ENCODE measurements at places on chromosomes 5 and 9. TPM values are rescaled to one million over a fixed set of nuclear protein-coding genes. Genes with fewer than 3 reads are reported as not detected.

DNA sequence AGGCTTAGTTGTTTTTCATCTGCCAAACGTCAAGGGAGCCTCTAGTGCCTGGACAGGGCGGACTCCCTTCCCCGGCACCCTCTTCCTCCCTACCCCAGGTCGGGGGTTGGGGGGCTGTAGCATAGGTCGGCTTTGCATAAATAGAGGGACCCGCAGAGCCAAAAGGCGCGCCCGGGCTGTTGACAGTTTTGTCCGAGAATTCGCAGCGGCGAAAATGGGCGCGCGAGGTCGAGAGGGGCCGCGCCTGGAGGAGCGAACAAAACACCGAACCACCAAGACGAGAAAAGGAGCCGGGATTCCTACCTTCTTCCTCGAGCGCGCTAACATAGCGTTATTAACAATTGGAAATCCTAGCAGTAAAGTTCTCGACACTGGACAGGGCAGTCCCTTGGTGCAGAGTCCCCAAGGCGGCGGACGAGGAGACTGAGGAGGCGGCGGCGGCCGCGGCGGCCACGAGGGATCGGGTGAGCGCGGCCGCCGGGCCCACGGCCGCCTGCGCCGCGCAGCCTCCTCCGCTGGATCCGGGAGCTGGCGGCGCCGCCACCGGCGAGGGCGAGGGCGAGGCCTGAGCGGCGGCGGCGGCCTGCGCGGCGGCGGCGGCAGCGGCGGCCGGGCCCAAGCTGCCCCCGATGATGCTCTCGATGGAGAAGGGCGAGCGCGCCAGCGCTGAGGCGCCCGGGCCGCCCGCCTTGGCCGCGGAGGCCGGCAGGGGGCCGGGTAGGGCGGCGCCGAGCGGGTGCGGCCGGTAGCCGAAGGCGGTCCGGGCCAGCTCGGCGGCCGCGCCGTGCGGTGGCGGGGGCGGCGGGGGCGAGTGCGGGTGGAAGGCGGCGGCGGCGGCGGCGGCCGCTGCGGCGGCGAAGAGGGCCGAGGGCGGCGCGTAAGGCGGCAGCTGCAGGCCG, 1.7 kb downstream of the FOXD1 start:
- no peaks in the 10 kb centered on the region for H3K36me3 ChIP-seq
- peaks cover 85% of the 10 kb centered on the region for H3K27me3 ChIP-seq
- peak overlapping the region; percentile 56 for H3K4me3 ChIP-seq
- H3K27ac ChIP-seq = no peak overlapping the region

SIGMAR1 gene
- total RNA-seq = 62.1 TPM

DNA sequence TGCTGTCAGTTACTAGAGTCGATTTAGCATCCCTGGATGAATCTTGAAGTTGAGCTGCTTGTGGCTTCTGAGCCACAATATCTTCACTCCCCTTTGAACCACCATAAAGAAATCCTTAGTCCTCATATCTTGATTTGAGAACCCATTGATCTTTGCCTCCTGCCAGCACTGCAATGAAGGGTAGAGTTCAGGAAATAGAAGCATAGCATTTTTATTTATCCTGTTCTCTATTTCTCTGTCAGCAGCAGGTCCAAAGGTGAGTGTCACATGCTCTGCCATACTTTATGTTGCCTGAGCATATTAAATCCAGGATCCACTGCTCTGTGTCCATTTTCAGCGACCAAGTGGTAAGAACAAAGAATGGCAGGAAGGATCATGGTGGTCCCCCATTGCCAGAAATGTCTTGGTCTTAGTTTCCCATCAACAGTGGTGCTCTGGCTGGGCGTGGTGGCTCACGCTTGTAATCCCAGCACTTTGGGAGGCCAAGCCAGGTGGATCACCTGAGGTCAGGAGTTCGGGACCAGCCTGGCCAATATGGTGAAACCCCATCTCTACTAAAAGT, 80.2 kb upstream of the PANK3 start:
- no peak for DNase-seq
- no peak overlapping the region for H3K4me3 ChIP-seq
- no peaks in the 10 kb centered on the region for H3K4me1 ChIP-seq

DNA sequence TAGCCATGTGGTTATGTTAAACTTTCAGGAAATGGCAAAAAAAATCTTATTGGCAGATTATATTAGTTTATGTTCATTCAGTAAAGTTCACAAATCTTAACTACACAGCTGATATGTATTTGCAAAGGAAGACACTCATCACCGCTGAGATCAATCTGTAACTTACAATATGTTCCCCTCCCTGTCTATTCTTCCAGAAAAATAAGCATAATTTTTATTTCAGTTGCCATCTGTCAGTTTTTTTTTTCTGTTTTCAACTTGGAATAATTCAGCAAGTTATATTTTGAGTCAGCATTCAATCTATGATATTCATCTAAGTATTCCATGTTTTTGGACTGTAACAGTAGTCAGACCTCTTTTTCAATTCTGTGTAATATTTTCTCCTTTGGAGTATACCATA, 1019.9 kb upstream of the PTPRD start:
- H3K27ac ChIP-seq = no peak overlapping the region
- no peak overlapping the region for H3K4me3 ChIP-seq
- H3K27me3 ChIP-seq = no peaks in the 10 kb centered on the region
- H3K36me3 ChIP-seq = no peaks in the 10 kb centered on the region
- no peaks in the 10 kb centered on the region for H3K4me1 ChIP-seq
- DNase-seq = no peak

CDKN2A gene
- total RNA-seq = not detected

CERCAM gene
- 19.6 TPM for total RNA-seq

GRCh38 chr5:69136293-69136692, 30.7 kb upstream of the CCNB1 start:
- no peak overlapping the region for H3K4me3 ChIP-seq
- no peaks in the 10 kb centered on the region for H3K27me3 ChIP-seq
- peaks cover 9% of the 10 kb centered on the region for H3K36me3 ChIP-seq
- no peak for DNase-seq
- H3K4me1 ChIP-seq = no peaks in the 10 kb centered on the region
- no peak overlapping the region for H3K27ac ChIP-seq

GRCh38 chr5:178931846-178932760, 8.9 kb upstream of the ZNF454 start:
- no peak for DNase-seq
- no peaks in the 10 kb centered on the region for H3K27me3 ChIP-seq
- peaks cover 77% of the 10 kb centered on the region for H3K36me3 ChIP-seq
- H3K4me3 ChIP-seq = no peak overlapping the region
- H3K27ac ChIP-seq = no peak overlapping the region

DNA sequence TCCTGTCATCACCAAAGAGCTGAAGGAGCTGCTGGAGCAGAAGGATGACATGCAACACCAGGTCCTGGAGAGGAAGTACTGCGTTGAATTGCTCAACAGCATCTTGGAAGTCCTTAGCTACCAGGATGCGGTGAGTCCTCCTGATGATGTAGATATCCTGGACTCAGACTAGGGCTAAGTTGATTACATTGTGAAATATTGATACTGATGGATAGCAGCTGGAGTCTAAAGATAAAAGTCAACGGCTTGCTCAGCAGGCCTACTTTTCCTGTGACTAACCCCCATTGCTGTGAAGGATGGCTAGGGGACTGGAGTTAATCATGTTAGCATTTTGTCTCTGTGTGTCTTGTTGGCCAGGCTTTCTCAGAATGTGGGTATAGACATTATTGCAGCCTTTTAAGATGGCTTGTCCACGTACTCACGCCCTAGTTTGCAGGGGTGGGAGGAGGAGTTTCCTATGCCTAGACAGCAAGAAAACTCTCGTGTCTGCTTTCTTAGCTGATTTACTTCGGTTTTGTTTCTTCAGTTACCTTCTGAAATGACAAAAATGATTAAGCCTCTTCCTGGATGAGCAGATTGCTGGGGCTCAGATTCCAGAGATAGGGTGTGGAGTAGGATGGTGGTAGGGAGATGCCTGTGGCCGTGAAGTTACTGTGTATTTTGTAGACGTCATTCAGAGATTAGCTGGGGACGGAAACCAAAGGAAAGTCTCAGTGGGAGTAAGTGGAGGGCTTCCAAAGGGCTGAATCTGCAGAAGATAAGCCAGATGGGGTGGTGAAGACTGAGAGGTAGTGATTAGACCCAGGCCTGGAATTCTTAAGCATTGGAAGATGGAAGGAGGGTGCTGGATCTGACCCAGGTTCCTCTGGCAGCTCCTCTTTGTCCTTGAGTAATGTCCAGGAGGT, 166.3 kb downstream of the DOCK2 start:
- peaks cover 9% of the 10 kb centered on the region for H3K4me1 ChIP-seq
- H3K4me3 ChIP-seq = no peak overlapping the region
- H3K36me3 ChIP-seq = no peaks in the 10 kb centered on the region
- no peak for DNase-seq
- peaks cover 69% of the 10 kb centered on the region for H3K27me3 ChIP-seq

GRCh38 chr5:139682016-139682975, 34.1 kb downstream of the CXXC5 start:
- DNase-seq = no peak
- no peaks in the 10 kb centered on the region for H3K27me3 ChIP-seq
- peaks cover 20% of the 10 kb centered on the region for H3K36me3 ChIP-seq
- peaks cover 23% of the 10 kb centered on the region for H3K4me1 ChIP-seq

GRCh38 chr5:29588236-29588635, 1605.2 kb upstream of the CDH6 start:
- no peaks in the 10 kb centered on the region for H3K36me3 ChIP-seq
- no peak overlapping the region for H3K27ac ChIP-seq

IL13 gene
- not detected for total RNA-seq

TCF7 gene
- total RNA-seq = 16.6 TPM

- H3K27me3 ChIP-seq = peaks cover 18% of the 10 kb centered on the region
- H3K4me3 ChIP-seq = no peak overlapping the region
- no peak overlapping the region for H3K27ac ChIP-seq
- H3K36me3 ChIP-seq = no peaks in the 10 kb centered on the region
These were observed 129.5 kb upstream of the CPEB4 start for GRCh38 chr5:173758676-173759075.

DNA sequence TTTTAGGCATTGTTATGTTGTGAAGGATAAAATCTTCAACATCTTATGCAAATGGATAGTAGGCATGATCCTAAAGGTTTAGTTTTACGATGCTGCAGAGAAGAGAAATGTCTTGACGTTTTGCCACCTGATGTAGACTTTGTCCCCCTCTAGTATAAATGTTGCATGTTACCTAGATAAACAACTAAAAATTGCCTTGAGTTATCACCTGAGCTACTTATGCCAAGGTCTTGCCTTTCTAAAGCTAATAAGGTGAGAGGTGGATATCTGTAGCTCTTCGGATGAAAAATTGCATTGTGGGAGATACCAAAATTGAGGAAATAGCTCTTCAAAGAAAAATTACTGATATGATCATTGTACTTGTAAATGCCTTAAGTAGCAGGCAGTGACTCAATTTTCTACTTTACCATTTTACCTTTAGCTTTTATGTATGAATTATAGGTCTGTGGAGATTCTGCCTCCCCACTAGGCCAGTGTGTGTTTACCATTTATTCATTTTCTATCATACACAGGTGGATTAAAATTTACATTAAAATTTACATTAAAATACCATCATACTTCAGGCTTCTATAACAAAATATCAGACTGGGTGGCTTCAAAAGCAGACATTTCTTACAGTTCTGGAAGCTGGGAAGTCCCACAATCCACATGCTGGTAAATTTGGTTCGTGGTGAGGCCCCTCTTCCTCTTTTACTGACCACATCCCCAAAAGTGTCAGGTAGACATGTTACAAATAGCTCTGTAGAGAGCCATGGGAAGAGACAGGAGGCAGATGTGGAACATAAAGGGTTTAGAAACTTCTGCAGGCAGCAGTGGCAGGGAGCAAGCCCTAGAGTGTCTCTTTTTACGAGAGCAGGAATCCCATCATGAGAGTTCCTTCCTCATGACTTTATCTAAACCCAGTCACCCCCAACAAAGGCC, 100.7 kb upstream of the ERBIN start:
- no peak overlapping the region for H3K27ac ChIP-seq
- no peak for DNase-seq
- H3K36me3 ChIP-seq = peaks cover 17% of the 10 kb centered on the region
- H3K4me1 ChIP-seq = peaks cover 9% of the 10 kb centered on the region
- H3K27me3 ChIP-seq = no peaks in the 10 kb centered on the region
